ENCODE measurements at places on chromosomes 6 and 20.

DNA sequence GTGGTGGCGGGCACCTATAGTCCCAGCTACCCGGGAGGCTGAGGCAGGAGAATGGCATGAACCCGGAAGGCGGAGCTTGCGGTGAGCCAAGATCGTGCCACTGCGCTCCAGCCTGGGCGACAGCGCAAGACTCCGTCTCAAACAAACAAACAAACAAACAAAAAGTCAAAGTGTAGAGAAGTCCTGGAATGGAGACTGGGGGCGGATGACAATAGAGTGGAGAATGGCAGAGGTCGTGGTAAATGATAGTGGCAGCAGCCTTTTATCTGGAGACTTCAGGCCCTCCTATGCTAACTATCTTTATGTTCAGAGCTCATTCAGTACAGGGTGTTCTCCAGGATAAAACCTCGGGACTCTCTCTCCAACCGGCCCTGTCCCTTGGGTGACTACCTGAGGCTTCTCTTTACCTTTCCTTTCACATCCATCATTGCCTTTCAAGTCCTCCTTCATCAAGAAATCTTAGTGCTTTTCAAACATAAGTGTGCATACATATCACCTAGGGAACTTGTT lies 1.4 kb upstream of the FKBPL start:
- no peak for DNase-seq

GRCh38 chr20:3583765-3584164 lies 79.4 kb downstream of the GFRA4 start:
- no peak for DNase-seq

GRCh38 chr20:3479759-3480615 lies 9.2 kb downstream of the ATRN start:
- no peak for DNase-seq

DNA sequence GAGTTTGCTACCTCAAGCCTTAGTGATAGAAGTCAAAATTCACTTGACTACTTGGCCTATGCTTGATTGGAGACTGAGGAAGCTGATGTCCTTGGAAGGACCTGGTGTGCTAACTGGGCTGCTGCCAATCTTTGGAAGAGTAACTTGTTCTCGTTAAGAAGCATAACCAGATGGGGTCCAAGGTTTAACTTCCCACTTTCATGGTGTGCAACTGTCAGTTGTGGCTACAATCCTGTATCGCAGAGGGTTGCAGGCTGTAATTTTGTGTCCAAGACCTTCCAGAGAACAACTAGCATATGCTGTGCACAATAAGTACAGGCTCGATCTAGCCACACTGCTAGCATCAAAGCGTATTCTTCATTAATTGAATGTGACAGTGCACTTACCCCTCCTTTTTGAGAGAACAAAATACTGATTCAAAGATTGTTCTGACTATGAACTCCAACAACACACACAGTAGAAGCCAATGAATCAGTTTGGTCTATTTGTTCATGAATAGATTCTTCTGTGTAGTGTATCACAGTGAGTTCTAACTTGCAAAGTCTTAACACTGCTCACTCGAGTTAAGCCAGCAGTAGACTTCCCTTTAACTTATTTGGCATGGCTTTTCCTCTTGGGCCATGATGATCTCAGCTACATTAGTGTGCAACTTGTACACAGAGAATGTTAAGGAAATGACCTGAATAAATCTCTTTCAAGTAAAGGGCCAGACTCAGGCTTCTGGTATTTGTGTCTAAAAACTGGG lies 15.8 kb upstream of the PLCB1 start:
- no peak for DNase-seq

DNA sequence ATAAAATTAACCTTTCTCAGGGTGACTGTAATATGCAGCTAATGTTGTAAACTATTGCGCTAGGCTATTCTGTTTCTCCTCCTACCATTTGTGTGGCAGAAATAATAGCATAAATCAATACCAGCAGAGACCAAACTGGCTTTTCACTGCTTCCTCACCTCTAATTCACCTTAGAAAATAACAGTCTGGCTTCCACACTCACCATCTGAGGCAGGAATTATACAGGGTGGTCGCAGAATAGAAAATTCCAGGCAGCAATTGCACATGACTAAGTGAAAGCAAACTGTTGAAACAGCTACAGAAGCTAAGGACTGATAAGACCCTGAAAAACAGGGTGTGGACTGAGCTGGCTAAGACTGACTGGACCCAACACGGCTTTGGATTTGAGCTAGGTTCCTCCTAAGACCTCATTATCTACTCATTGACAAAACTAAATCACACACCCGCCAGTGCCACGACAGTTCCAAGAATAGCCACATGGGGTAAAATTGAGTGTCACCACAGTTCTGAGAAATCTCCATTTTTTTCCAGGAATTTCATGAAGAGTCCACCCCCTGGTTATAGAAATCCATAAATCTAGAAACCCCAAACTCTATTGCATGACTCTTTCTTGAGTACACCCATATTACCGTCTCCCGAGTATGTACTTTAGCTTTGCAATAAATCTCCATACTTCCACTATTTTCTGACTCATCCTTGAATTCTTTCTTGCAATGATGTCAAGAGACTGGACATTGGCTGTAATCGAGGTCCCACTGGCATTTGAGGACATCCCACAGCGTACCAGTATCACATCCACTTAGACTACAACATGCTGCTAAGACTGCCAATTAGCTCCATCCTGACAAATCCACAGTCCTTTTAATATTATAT lies 60.9 kb upstream of the KCNQ5 start:
- DNase-seq, result no peak

GRCh38 chr6:98812220-98812619 lies 22.2 kb upstream of the POU3F2 start:
- no peak for DNase-seq

- peak; percentile 40 for DNase-seq
Measured at GRCh38 chr20:46122071-46122470, 4.0 kb downstream of the CD40 start.

Measured in epithelial cell of proximal tubule (primary cell).